Non-pigmented ciliary epithelial cell (primary cell): ENCODE measurements at places on chromosomes 4 and X.

GRCh38 chrX:17976955-17977354 is 115.9 kb upstream of the RAI2 start:
- DNase-seq, result no peak

- DNase-seq, result no peak
These were observed 743.2 kb upstream of the GRIA3 start for GRCh38 chrX:122440832-122441231.

GRCh38 chrX:133897593-133898163 is 87.7 kb downstream of the GPC3 start:
- DNase-seq, result no peak

DNA sequence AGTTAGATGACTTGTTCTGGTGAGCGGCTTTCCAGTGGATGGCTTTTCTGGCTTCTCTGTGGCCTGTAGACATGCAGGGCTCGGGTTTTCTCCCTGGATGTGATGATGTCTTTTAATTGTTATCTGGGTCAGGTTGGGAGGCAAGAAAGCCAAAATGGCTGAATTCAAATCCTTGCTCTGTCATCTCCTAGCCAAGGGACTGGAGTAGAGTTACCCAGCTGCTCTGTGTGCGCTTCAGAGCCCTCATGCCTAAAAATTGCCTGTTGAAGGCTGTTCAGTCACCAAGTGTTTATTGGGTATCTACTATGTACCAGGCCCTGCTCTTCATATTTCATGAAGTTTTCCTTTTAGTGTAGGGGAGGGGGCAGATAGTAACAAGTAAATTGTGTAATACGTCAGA is 7.3 kb downstream of the DCUN1D4 start:
- DNase-seq, result no peak

DNA sequence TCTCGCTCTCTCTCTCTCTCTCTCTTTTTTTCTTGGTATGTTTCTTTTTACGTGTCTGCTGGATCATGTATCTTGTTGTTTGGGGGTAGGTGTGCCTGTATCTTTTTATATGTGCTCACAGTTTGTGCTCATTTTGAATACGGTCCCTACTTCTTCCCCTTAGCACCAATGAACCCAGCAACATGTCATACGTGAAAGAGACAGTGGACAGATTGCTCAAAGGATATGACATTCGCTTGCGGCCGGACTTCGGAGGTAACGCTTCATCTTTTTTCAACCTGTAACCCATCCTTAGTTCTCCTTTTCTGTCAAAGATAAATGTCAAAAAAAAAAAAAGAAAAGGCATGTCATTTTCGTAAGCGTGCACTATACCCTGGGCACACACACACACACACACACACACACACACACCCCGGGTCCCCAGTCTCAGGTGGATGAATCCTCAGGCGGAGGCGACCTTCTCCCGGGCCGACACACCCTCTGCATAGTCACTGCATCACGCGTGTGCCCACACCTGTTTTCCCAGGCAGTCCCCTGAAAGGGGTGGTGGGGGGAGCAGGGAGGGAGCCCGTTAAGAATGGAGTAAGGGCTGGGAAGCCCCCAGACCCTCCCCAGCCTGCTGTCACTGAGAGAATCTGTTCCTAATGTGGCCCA is 511 bp downstream of the GABRB1 start:
- DNase-seq, result no peak

GRCh38 chrX:47193475-47194193 is at the start of gene UBA1:
Gene UBA1 (plus strand): TSS chrX:47193829. CDS start chrX:47198803, 4,974 bp downstream.
- DNase-seq, result peak; percentile 68

DNA sequence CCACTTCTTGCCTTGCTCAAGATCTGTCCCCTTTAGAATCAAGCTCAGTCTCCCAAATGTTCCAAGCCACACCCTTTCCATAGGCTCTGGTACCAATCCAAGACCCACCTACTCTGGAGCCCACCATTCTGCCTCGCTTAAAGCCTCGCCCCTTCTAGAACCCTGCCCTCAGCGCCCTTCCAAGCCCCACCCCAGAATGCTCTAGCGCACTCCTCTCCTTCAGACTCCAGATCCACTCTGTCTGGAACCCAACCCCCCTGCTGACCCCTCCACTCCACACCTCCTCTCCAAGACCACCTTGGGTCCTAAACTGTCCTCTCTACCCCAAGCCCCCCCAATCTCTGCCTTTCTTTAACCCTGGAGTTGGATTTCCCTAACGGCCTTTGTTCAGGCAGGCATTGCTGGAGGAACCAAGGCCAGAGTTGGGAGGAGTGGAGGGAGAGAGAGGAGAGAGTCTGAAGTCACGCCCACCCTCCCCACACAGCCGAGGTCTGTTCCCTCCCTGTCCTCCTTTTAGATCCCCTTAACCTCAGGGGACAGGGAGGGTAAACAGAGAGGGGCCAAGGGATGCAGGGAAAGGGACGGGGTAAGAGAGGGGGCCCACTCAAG is 2.4 kb upstream of the PRICKLE3 start:
- DNase-seq, result no peak

GRCh38 chr4:158810487-158811215 is 41.8 kb downstream of the FNIP2 start:
- DNase-seq, result peak; percentile 98

- no peak for DNase-seq
These were observed 581 bp downstream of the DNAJB14 start for GRCh38 chr4:99945718-99946355.

DNA sequence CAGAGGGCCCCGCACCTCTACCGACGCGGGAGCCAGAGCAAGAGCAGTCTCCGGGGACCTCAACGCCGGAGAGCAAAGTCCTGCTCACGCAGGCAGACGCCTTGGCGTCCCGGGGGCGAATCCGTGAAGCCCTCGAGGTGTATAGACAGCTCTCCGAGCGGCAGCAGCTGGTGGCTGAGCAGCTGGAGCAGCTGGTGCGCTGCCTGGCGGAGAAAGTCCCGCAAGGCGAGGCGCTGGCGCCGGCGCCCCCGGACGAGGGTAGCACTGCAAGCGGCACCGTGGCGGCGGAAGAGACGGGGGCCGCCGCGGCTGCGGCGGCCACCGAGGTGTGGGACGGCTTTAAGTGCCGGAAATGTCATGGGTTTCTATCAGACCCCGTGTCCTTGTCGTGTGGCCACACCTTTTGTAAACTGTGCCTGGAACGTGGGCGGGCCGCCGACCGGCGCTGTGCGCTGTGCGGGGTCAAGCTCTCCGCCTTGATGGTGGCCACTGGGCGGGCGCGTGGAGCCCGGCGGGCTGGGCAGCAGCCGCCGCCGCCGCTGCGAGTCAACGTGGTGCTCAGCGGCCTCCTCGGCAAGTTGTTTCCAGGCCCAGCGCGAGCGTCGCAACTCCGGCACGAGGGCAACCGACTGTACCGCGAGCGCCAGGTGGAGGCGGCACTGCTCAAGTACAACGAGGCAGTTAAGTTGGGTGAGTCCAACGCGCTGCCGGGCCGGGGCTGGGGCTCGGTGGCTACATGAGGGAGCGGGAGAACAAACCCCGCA is 672 bp downstream of the LONRF3 start:
- DNase-seq, result no peak

- DNase-seq, result no peak
These were observed 65.5 kb downstream of the MAML3 start for GRCh38 chr4:140088323-140088967.

DNA sequence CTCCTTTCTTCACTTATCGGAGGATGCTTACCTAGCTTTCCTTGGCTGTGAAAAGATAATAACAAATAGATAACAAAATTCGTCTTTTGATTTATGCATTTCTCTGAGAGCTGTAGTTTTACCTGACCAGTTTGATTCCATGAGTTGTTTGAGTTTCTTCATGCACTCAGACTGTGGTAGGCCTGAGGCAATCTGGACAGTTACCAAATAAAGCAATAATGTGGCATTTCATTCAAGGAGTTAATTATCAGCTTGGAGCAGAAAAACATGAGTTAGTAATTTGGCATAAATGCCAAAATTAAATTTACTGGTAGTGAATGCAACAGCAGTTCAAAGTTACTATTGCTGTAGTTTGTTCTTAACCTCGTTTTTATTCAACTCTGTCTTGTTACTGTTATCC is 53.5 kb downstream of the FABP2 start:
- DNase-seq, result no peak

GRCh38 chr4:171928336-171928735 is 115.1 kb downstream of the GALNTL6 start:
- DNase-seq, result no peak
